ENCODE measurements at places on chromosomes 5 and 9.

DNA sequence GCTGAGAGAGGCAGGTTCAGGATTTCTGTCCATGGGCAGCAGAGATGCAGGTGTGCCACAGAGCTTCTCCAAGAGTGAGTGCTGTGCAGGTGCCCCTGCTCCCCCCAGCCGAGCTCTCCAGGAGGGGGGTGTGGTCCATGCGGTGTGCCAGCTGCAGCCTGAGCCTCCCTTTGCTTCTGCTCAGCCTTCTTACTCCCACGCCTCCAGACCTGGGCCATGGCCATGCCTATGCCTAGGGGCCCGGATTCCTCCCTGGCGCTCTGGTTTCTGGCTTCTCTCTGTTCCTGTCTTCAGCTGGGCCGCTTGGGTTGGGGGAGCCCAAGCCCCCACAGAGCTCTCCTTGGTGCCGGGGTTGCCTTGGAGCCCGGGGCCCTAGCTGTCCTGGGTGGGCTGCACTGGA lies 133.3 kb downstream of the CACNA1B start:
- no peak for DNase-seq

DNA sequence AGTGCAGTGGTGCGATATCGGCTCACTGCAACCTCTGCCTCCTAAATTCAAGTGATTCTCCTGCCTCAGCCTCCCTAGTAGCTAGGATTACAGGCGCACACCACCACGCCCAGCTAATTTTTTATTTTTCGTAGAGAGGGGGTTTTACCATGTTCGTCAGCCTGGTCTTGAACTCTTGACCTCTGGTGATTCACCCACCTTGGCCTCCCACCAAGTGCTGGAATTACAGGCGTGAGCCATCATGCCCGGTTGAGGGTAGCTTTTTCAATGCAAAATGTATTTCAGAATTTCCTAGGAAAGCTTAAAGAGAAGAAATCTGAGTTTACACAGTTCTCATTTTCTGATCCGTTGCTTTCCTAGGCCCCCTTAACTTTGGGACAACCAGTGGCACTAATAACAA lies 15.7 kb downstream of the BDP1 start:
- DNase-seq, result no peak

DNA sequence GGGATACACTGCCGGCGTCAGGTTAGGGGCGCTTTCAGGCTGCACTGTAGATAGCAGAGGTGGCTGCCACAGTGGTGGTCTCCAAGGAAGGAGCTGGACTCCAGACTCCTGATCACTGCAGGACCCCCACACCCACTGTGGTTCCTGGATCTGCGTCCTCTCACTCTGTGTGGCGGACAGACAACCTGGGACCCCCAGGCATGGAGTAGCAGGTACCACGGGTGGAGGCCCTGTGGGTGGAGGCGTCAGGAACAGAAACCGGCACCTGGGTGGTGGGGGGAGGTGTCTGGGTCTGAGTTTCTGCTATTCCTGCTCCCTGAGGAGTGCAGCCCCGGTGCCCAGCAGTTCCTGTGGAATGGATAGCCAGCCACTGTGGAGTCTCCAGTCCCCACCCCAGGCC lies 75.1 kb upstream of the PCAT7 start:
- DNase-seq, result no peak

DNA sequence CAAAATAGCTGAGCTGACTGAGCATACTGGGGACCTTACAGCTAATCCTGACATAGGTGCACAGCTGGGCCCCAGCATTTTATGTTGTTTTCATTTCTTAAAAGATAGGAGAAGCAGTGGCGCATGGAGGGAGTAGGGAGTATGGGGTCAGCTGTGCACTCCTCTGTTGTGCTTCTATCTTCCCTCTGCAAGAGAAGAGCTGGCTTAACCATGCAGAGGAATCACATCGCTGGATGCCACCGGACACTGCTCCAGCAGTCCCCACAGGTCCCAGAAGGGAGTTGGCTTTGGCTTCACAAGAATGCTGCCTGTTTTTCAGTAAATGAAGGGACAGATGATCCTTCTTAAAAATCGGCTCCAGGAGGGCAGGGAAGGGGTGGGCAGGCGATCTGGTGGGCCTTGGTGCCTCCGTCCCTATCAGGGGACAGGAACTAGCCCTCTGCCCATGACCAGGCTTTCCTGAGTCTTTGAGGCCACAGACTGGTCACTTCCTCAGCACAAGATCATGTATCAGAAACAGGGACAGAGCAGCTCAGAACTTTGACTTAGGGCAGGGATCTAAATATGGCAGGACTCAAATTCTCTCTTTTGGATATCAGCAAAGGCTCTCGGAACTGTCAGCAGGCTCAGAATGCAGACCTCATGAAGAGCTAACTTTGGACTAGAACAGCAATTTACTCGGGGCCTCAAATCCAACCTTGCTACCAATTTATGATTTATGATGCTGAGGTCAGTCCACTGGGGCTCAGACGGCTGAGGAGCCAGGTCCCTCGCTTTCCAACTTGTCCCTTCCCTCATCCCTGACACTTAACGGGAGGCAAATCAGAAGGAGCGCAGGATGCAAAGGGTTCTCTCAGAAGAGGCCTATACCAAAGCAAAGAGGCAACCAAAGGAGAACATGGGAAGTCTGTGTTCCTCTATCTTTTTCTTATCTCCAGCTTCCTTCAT lies 47.2 kb downstream of the MARCHF3 start:
- DNase-seq, result no peak

DNA sequence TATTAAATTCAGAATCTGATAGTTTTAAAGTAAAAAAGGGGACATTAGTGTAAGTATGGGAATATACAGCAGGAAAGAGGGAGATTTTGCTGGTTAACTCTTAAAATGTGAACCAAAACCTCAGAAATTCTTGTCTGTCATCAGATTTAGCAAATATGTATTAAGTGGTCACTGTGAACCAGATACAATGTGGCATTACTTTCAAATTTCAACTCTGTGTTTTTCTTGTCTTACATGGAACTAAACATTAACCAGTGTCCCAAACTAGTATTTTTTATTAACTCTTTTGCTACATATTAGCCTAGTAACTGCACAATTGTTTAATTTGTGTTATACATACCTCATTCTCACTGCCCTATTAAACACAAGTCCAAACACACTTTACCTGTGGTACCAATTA lies 259.9 kb upstream of the RASA1 start:
- no peak for DNase-seq
